Retina (tissue), 1 donor: ENCODE measurements at places on chromosomes 16 and 17.

- DNase-seq, result no peak
These were observed 7.5 kb downstream of the UBE2Z start for GRCh38 chr17:48915459-48916282.

- peak; percentile 19 for DNase-seq
These were observed 418.4 kb upstream of the PMFBP1 start for GRCh38 chr16:72590151-72590937.

GRCh38 chr17:21183468-21183867 lies 30.5 kb downstream of the TMEM11 start:
- no peak for DNase-seq

GRCh38 chr17:7573324-7574080 lies 5.9 kb upstream of the CD68 start:
- DNase-seq, result peak; percentile 80

DNA sequence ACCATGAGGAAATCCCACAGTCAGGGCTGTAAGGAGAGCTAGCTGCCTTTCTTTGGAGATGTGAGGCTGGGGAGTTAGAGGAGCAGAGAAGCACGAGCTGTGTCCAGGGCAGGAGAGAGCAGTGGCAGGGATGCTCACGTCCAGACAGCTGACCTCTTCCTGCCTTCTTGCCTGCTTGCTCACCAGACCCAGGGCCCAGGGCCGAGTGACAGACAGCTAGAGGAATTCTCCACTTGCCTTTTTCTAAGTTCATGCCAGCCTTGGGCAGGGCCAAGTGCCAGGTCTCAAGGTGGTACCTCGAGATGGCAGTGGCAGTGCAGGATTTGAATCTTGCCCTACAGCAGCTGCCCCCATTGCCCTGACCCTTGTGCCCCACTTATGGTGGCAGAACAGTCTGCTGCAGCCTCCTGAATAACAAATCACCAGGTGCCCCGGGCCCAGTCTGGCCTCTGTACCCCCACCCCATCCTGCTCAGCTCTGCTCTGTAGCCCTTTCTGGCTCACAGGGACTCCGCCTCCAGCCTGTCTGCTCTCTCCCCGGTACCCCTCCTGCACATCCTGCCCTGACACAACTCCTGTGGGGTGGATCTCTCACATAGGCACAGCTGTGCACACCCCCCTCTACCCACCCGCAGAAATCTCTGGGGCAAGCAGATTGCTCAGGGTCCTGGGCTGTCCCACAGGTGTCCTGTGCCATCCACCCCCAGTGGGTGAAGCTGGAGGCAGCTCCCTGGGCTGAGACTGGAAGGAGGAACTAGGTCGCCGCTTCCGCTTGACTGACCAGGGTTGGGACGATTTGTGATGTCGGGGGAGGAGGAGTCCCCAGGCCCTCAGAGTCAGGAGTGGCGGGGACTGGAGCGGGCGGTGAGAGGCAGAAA lies 25.9 kb downstream of the GRIN2C start:
- peak; percentile 94 for DNase-seq

GRCh38 chr16:12588510-12588909 lies 215.2 kb downstream of the CPPED1 start:
- DNase-seq, result no peak

- DNase-seq, result no peak
These were observed 68.3 kb downstream of the SNX11 start for GRCh38 chr17:48175692-48176470.

DNA sequence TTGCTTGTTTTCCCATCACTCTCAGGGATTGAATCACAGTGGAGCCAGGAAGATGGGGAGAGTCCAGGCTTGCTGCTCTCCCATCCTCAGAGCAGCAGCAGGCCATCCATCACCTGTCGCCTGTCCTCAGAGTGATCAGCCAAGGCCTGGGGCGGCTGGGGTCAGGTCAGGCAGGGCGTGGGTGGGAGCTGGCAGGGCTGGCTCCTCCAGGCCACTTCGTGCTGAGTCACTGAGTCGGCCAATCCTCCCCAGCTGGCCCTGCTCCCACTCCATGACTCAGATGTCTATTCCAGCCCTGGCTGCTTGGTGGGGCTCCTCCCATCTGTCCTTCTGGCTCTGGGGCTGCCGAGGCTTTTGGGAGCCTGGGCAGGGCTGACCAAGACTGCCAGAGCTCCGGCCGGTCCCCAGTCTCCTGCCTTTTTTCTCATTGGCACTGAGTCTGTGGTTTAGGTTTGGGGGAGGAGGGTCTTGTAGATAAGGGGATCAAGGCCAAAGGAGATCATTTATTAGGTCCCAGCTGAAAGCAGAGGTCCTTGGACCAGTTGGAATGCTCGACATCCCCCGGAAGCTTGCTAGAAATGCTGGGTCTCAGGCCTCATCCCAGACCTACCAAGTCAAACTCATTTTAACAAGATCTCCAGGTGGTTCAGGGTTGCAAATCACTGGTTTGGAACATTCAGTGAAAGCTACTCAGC lies 72.7 kb downstream of the ABCC1 start:
- peak; percentile 38 for DNase-seq

GRCh38 chr17:73297934-73298861 lies 13.6 kb downstream of the CDC42EP4 start:
- DNase-seq, result no peak

- no peak for DNase-seq
These were observed 100.4 kb downstream of the SNX11 start for GRCh38 chr17:48207776-48208544.

- DNase-seq, result no peak
These were observed 5.2 kb downstream of the RND2 start for GRCh38 chr17:43030137-43030767.

- DNase-seq, result no peak
These were observed 33.0 kb downstream of the KCNJ16 start for GRCh38 chr17:70107904-70108565.

DNA sequence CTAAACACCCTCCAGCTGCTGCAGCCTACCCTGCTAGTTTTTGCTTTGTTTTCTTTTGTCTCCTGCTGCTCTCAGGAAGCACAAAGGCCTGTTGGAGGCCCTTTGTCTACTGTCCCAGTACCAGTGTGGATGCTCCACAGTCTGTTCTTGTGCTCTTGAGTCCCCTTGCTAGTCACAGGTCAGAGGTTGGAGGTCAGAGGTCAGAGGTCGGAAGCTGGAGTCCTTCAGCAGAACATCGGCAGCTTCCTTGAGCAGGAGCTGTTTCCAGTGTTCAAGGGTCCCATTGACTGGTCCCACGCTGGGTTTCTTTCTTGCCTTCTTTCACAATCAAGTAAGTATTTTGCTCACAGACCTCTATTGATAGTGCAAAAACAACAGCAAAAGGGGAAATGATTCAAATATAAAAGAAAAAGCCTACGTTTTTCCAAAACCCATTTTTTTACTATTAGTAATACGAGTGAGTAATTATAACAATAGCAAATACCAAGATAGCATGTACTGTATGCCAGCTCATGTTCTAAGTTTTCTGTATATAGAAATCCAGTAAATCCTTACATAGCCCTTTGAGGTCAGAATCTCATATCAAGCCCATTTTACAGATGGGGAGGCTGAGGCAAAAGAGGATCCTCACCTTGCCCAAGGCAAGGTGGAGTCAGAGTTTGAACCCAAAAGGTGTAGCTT lies 10.9 kb upstream of the IL34 start:
- DNase-seq, result peak; percentile 43

- no peak for DNase-seq
These were observed 233.4 kb downstream of the PHKB start for GRCh38 chr16:47694543-47694942.

GRCh38 chr17:55829995-55830612 lies 79.3 kb downstream of the PCTP start:
- DNase-seq, result no peak

GRCh38 chr17:72053449-72053848 lies 67.4 kb upstream of the SOX9 start:
- peak; percentile 58 for DNase-seq

DNA sequence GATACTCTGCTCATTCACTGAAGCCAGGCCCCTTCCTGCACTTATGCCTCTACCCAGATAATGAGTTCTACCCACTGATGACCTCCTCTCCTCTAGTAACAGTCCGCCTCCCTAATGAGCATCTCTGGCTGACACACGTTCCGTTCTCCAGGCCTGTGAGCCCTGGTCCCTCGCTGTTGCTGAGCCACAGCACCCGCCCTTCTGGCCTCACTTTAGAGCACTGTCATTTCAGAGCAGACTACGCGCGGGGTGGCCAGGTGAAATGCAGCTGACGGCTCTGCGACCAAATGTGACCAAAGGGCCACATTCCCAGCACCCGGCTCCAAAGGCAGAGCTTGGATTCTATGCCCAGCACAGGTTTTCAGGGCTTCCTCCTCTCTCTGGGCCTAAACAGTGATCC lies 13.8 kb downstream of the PSMD3 start:
- no peak for DNase-seq

GRCh38 chr17:38877130-38877851 lies 7.4 kb downstream of the LASP1 start:
- peak; percentile 34 for DNase-seq

DNA sequence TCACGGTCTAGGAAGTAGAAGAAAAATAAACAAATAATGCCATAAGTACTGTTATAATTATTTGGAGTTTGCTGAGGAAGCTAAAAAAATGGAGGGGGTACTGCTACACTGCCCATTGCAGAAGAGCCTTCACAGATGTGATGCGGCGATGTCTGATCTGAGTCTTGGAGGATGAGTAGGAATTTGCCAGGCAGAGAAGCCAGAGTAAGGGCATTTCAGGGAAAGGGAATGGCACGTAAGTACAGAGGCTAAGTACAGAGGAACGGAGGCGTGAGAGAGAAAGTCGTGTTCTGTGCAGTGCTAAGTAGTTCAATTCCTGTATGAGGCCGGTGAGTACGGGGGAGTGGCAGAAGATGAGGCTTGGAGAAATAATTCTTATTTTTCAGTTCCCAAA lies 741 bp upstream of the GRB2 start:
- DNase-seq, result peak; percentile 9

- DNase-seq, result no peak
These were observed 5.1 kb downstream of the PITPNA start for GRCh38 chr17:1557355-1558095.

DNA sequence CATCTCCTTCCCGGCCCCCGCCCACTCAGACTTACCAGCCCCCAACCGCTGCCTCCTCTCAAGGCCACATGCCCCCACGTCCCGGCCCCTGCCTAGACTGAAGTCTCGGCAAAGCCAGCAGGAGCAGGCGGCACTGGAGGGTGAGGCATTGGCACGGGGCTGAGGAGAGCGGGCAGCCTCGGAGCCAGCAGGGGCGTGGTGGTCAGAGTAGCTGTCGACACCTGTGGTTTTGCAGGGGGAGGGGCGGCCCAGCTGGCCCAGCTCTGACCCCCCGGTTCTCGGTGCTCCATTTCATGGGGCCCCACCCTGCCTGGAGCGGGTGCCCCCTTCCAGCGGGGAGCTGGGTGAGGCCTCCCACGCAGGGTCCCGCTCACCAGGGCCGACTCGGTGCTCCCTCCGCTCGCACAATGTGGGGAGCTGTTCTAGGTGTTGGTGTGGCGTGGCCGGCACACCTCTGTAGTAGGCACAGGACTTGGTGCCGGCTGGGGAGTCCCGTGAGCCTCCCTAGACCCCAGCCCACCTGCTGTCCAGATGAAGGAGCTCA lies 4.7 kb downstream of the CDH15 start:
- no peak for DNase-seq

DNA sequence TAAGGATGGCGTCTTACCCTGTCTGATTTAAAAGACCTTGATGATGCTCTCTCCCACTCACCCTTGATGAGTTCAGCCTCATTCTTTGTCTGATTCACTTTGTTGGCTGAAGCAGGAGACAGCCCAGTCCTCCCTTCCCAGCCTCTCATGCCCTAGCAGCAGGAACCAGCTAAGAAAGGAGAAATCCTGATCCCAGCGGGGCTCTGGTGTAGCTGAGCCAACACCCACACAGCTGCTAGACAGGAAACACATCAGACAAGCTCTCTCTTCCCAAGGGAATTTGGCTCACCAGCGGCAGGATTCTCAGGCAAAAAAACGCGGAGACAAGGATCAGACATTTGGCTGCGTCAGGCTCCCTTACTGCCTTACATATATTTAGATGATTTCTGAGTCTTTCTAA lies 211.5 kb downstream of the CDH11 start:
- DNase-seq, result peak; percentile 21

GRCh38 chr16:81553814-81554675 lies 109.4 kb downstream of the CMIP start:
- no peak for DNase-seq

DNA sequence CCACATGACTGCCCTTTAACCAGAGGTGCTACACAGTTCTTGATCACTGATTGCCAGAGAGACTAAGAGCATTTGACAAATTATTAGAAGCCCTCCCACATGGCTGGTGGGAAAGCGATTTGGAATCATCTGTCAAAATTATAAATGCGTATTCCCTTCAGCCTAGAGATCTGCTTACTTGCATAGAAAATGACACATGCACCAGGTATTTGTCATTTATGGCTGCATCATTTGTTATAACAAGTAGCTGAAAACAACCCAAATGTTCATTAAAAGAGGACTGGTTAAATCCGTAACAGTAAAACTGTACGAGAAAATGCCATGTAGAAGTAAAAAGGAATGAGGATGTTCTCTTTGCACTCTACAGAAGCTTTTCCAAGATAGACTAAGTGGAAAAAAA lies 21.4 kb downstream of the BCO1 start:
- DNase-seq, result no peak

GRCh38 chr16:89357055-89357816 lies 133.1 kb downstream of the ANKRD11 start:
- peak; percentile 85 for DNase-seq
